ENCODE measurements at places on chromosomes 6 and 20. TPM values are rescaled to one million over a fixed set of nuclear protein-coding genes. Genes with fewer than 3 reads are reported as not detected.

The ZBTB46 gene
- polyA plus RNA-seq, result 2.8 TPM

The TUBB2B gene
- polyA plus RNA-seq, result 3.8 TPM

DNA sequence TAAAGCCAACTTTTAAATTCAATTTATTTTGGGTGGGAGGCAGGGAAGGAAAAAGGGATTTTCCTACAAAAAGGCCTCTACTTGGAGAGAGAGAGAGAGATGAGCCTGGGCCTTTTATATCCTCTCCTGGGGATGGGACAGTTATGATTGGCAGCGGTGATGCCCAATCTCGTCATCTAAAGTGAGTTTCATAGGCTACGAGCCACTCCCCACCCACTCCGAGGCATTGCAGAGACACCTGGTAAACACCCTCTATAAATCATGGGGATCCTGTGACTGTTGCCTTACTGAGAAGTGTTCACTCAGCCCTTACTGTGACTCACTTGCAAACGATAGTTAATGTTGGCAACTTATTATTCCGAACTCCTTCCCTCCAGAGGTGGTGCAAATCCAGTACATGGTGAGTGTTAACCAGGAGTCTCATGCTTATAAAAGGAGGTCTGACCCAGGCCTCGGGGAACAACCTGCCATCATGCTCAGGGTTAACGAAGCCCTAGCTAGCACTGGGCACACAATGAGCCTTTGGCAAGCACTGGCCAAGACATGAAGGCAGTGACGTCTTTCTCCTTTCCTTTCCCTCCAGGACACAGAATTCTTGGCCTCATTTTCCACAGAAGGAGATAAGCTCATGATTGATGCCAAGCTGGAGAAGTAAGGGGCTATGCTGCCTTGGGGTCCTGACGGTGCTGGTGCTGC, 20.5 kb downstream of the BPIFB4 start:
- no peak for DNase-seq

The EXOC2 gene
- 6.7 TPM for polyA plus RNA-seq

Data from pancreas (tissue), 10 donors.